ENCODE measurements at places on chromosomes 1 and 21.

- DNase-seq = no peak
Observed at GRCh38 chr1:37840711-37841110, 18.7 kb downstream of the MTF1 start.

DNA sequence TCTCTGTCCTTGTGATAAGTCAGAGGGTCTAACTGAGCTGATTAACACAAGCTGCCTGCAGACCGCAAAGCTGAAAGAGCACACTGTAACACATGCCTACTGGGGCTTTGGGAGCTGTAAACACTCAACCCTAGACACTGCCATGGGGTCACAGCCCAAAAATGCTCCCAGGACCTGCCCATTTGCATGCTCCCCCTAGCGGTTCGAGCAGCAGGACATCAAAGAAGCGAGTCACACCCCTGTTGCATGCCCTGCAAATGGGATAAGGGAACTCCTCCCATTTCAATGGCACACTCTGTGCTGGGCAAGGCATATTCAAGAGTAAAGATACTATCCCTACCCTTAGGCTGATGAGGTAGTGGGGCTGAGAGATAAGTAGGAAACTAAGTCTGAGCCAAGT is 22.8 kb downstream of the LCE3E start:
- no peak for DNase-seq

- DNase-seq = no peak
Observed at GRCh38 chr1:39243302-39243701, 38.8 kb downstream of the MACF1 start.

DNA sequence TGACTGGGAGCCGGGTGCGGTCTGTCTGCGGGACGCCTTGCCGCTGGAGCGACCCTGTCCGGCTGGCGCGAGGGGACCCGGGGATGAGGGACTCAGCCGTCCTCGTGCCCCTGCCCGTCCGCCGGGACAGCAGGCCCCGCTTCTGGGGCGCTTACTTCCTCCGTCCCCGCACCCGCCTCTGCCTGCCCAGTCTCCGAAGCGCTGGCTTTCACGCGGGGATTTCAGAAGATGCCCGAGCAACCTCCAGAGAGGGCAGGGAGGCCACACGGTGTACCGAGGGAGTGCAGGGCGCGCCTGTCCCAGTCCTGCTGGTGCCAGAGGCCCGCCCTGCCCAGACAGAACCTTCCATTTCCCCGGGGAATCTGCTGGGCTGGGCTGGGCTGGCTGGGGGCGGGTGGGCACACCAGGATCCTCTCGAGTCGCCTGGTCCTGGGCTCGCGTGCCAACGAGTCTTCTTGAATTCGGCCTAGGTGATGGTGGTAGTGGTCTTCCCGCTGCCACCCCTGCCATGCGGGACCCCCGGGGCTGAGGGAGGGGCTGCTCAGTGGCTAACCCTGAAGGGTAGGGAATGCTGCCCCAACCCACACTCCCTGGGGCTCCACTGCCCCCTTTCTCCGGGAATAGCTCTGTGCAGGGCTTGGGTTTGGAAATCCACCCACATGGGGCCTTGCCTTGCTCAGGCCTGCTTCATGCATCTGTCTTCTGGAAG is 2.5 kb upstream of the TRPM2 start:
- no peak for DNase-seq

DNA sequence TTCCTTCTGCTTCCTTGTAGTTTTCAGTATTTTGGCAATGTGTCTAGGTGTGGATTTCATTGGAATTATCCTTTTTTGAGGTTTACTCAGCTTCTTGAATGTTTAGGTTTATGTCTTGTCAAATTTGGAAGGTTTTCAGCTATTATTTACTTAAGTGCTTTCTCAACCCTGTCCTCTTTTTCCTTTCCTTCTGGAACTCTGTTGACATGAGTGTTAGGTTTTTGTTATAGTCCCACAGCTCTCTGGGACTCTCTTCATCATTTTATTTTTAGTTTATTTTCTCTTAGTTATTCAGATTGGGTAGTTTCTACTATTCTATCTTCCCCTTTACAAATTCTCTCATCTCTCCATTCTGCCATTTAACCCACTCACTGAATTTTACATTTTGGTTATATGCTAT is 63.1 kb upstream of the GPR88 start:
- no peak for DNase-seq
